Mucosa of gallbladder (tissue), 1 donor: ENCODE measurements at places on chromosomes 13 and 19.
A peak's percentile ranks its signal among the peaks of the same experiment; 100 is the strongest.

DNA sequence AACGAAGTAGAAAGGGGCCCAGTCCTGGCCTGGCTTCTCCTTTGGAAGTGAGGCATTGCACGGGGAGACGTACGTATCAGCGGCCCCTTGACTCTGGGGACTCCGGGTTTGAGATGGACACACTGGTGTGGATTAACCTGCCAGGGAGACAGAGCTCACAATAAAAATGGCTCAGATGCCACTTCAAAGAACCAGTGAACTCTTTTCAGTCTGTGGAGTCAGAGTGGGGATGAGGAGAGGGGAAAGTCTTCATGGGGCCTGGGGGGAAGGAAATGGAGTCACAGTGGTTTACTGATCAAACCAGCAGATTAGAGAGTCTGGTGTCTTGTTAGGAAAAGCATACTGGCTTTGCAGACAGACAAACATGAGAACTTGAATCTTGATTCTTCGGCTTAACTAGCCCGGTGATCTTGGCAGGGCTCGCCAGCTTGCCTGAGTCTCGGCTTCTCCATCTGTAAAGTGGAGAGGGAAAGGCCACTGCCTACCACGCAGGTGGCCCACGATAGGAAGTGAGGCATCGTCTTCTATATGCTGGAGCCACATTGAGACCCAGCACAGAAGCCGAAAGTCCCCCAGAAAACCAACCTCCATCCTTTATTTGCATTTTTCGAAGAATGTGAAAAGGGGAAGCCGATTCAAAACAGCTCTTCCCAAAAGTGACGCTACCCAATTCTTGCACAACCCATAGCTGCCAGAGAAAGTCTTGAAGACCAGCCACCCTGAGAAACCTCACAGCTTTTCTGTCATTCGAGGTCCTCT lies at the start of gene FFAR1:
Gene FFAR1, plus strand, starts transcription at position 732 of the 759 bp plus-strand sequence. CDS start 3,650 bp downstream, outside the sequence.
- DNase-seq, result peak; percentile 25

DNA sequence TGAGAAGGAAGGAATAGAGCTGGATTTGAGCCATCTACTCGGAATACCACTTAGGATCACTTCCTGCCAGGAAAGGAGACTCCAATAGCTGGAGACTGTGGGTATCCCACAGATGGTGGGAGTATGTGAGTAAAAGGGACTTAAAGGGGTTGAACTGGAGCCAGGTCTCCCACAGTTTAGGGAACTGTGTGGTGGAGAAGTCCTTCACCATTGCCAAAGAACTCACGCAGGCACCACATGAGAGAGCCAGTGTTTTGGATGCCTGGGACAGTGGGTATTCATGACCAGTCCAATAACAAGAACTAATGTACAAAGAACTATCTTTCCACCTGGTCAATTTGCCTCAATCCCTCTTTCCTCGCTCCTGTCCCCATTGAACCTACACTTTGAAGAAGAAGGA lies 24.4 kb upstream of the MYCBP2 start:
- DNase-seq, result no peak

GRCh38 chr13:25840261-25840660 lies 211.6 kb downstream of the SHISA2 start:
- DNase-seq, result no peak

DNA sequence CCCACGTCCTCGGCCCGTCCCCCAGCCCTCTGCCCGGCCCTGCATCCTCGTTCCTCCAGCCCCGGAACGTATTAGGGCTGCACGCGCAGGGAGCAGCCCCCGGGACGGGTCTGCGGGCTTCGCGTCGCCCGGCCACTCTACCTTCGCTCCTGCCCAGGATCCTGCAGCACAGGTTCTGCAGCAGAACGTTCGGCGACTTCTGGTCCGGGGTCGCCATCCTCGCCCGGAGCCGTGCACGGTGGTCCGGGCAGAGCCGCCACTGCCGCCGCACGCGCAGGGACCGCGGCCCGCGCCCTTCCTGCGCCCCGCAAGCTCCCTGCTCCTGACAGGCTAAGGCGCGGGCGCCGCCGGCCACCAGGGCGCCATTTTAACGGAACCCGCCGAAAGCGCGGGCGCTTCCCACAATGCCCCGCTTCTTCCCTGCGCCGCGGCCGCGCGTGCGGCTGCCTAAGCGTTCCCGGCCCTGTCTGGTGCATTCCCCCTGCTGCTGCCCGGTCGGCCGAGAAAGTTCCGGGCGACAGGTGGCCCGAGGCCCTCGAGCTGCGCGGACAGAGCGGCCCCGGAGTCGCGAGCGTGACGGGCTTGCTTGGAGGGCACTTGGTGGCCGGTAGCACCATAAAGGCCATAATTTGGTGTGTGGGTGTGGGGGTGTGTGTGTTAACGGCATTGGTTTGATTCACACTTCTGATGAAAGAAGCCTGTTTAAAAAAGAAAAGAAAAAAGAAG lies at the start of gene TUBGCP3:
Gene TUBGCP3, minus strand, starts transcription at position 390 of the 726 bp plus-strand sequence. Its CDS starts 173 bp downstream, at position 217.
- DNase-seq, result peak; percentile 82

GRCh38 chr13:73421310-73421912 lies 362.6 kb downstream of the KLF5 start:
- DNase-seq, result peak; percentile 22

DNA sequence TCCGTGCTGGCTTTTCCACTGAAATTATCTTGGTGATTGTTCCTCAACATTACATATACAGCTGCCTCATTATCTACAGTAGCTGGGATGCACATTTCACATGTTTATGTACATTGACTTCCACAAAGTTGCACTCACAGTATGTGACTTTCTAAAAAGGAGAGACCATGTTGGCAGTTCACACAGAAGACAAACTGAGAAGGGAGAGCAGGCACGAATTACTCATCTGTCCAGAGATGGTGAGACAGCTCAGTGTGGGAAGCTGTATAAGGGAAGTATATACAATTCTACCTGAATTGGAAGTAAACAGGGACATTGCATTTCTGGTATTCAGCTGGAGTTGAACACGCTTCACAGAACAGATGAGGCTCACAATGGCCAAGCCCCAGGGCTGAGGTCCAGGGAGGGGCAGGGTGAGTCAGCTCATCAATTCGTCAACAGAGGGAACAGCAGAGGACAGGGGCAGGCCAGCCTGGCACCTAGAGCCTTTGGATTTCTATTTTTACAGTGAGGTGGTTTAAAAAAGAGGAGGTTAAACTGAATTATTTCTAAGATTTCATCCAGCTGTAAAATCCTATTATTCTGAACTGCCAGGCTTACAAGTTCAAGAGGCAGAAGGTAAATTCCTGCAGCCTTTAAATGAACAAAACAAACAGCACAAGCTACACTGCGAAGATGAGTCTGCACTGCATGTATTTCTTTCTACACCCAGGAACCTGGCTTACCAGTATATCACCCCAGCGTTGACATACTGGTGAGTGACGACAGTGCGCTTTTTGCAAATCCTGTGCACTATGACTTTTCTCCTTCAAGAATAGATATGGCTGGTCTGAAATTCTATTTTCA lies 9.8 kb downstream of the PARP4 start:
- peak; percentile 70 for DNase-seq

GRCh38 chr13:45289936-45290563 lies 50.9 kb downstream of the TPT1 start:
- no peak for DNase-seq

DNA sequence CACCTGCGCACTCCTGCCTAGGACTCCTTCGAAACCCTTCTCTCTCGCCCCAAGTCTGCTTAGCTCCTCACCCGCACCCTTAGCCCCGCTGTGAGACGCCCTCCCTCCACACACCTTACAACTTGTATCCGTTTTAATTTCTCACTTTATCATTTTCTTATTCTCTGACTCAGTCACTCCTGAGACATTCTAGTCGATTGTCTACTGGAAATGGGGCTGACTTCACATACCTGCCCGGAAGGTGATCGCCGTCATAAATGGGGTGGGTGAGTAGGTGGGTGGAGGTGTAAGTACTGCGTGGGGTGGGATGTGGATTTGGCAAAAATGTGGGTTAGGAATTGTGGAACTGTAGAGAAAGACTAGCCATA lies 714 bp downstream of the NDFIP2 start:
- no peak for DNase-seq

DNA sequence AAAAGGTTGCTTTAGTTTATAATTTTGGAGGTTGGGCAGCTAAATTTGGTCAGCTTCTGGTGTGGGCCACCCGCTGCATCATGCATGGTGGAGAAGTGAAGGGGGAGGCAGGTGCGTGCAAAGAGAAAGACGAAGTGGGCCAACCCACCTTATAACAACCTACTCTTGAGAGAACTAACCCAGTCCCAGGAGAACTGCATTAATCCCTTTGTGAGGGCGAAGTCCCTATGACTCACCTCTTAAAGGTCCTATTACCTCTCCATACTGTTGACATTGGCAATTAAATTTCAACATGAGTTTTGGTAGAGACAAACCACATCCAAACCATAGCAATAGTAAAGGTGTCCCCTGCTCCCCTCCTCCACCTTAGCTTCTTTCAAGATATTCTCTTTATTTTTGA lies 7.7 kb upstream of the FGF9 start:
- DNase-seq, result no peak

DNA sequence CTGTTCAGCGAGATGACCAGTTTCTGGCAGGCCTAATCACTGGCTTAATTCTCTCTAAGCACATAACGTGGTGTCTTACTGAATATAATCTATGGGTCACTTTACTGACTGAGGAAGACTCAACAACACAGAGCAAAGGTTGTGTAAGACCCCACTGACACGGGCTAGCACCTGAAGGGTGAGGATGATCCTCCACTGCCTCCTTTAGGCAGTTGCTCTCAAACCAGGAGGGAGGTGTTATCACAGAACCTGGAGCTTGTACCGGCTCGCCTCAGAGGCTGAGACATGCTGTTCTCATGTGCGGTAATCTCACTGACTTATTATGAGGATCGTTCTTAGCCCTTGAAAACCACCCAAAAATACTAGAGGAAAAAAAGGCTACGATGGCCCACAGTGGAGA lies 28.3 kb downstream of the RCBTB2 start:
- no peak for DNase-seq

DNA sequence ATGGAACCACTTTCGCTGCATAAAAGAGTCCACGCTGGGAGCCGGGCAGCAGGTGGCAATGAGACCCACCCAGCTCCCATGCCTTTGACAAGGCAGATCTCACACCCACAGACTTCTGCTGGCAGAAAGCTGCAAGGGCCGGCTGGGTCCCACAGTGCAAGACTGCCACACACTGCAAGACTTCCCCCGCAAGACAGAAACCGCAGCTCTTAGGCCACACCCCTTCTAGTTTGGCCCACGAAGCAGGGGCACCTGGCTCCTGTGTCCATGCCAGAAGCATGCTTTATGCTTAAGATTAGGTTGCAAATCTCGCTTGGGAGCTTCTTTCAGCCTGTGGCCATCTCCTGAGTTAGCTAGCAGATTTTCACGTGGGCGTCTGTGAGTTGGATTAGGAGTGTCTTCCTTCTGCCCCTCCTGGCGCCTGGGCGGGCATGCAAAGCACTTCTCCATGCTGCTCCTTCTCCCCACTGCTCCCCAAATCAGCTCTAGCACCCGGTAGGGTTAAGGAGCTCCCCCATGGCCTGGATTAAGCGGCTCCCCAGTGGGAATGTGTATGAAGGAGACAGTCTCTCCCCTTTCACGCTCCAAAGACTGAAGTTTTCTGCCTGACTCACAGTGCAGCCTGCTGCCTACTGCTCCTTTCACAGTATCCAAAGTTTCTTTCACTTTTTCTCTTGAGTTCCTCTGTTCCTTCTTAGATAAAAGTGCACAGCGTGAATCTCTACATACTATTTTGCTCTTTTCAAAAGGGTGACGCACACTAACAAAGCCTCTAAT lies 17.7 kb downstream of the GPC6 start:
- no peak for DNase-seq

DNA sequence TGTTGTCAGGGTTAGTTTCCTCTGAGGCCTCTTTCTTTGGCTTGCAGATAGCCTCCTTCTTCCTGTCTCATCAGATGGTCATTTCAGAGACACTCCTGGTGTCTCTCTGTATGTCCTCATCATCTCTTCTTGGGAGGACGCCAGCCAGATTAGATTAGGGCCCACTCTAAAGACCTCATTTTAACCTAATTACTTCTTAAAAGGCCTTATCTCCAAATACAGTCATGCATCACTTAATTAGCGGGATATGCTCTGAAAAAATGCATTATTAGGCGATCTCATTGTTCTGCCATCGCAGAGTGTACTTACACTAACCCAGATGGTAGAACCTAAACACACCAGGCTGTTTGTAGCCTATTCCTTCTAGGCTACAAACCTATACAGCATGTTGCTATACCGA lies 89.0 kb downstream of the CDK8 start:
- DNase-seq, result no peak

- no peak for DNase-seq
These were observed 4.5 kb downstream of the NAA16 start for GRCh38 chr13:41315443-41316047.

DNA sequence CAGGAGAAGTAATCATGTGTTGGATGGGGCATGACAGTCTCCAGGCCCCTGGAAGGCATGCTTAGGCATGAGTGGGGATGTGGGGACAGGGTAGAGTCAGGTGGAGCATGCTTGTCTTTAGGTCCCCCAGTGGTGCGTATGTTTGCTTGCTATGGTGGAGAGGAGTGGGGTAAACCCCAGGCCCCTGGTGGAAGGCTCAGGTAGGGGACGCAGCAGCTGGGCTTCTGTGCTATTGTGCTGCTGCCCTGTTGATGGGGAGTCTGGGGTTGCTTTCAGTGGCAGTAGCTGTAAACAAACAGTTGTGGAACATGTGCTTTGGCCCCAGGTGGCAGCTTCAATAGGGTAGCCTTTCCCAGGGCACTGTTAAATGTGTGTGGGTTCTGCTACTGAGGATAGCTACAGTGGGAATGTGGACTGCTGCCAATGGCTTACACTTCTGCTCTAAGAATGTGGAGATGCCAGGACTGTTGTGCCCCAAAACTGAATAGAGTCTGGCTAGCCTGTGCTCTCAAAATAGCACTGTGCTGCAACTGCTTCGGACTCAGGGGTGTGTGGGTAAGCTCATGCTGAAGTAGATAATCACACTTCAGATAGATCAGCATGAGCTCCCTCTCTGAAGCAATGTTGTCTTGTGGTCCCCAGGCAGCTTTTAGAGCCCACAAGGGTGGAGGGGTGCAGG lies 1257.3 kb downstream of the DIAPH3 start:
- no peak for DNase-seq

- DNase-seq, result no peak
These were observed 444 bp upstream of the NCCRP1 start for GRCh38 chr19:39196320-39196719.

- no peak for DNase-seq
These were observed 88.8 kb downstream of the ARHGEF7 start for GRCh38 chr13:111203736-111204389.

DNA sequence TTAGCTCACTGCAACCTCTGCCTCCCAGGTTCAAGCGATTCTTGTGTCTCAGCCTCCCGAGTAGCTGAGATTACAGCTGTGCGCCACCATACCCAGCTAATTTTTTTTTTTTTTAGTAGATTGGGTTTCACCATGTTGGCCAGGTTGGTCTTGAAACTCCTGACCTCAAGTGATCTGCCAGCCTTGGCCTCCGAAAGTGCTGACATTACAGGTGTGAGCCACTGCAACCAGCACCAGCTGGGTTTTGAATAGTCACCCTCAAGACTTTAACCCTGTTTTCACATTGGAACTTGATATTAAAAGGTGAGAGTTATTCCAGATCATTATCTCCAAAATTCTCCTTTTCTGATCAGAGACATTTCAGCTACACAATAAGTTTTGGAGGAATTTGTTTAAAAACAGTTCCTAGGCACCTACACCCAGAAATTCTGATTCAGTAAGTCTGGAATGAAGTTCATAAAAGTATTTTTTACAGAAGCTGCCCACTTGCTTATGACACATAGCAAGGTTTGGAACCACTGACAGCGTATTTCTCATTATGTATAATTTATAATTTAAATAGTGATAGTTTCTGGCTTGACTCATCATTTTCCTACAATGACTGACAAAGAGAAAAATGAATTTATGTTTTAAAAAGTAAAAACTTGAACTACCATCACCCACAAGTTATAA lies 417.3 kb downstream of the DIAPH3 start:
- no peak for DNase-seq
